ENCODE measurements at places on chromosomes 12 and 14.

GRCh38 chr12:8594072-8594471 is 18.6 kb downstream of the AICDA start:
- DNase-seq = no peak

GRCh38 chr14:105414456-105415371 is 4.9 kb upstream of the MTA1 start:
- no peak for DNase-seq

GRCh38 chr14:100562751-100563150 is 24.5 kb downstream of the BEGAIN start:
- no peak for DNase-seq

- DNase-seq = no peak
These were observed 113.0 kb upstream of the NTF3 start for GRCh38 chr12:5318874-5319273.

DNA sequence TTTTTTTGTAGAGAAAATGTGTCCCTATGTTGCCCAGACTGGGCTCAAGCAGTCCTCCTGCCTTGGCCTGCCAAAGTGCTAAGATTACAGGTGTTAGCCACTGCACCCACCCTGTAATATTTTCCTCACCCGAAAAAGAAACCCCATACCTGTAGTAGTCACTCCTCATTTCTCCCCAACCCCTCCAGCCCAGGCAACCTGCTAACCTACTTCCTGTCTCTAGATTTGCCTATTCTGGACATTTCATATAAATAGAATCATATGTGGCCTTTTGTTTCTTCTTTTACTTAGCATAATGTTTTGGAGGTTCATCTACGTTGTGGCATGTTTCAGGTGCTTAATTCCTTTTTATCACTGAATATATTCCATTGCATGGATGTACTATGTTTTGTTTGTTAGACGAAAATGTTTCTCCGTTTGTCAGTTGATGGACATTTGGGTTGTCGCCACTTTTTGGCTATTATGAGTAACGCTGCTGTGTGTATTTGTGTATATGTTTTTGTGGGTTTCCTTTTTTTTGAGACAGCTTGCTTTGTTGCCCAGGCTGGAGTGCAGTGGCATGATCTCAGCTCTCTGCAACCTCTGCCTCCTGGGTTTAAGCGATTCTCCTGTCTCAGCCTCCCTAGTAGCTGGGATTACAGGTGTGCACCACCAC is 6.2 kb downstream of the ANKRD13A start:
- no peak for DNase-seq

DNA sequence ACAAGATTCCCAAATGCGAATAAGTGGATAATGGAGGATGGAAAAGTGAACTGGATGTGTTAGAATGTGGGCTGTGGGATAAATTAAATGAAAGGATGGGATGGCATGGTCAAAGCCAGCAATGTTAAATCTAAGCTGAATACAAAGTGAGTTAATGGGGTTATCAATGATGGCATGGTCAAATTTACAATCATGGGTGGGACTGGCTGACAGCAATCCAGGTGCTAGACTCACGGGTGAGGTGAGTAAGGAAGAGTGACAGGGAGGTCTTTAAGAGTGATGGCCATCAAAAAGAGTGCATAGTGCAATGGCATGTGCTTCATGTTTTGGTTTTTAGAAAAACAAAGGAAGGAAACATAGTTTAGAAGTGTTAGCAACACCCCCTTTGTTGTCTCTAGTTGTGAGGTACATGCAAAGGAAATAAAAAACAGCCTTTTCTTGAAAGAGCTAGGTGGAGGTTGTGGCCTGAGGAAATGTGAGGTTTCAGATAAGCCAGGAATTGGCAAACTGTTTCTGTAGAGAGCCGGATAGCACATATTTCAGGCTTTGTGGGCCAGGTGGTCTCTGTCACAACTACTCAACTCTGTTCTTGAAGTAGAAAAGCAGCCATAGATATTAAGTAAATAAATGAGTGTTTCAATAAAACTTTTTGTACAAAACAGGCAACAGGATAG is 328.7 kb downstream of the RPL10L start:
- DNase-seq = no peak

DNA sequence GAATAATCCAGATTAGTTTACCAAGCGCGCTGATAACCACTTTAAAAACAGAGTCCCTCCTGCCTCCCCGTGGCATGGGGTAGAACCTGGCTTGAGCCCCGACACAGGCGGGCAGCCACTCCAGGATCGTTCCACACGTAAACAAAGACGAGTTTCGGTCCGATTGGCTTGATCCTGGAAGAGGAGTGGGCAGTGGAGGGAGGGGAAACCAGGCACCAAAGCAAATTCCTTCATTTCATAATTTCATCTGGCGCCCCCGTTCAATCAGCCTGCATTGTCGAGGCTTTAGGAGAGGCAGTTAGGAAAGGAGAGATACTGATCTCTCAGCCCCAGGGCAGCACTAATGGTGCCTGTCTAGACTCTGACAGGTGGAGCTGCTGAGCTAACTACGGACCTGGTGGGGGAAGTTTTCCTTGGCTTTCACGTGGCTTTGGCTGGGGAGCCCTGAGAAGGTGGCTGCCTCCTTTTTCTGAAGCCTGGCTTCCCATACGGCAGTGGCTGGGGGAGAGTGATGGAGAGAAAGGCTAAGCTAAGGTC is 751 bp upstream of the GPRC5A start:
- no peak for DNase-seq

GRCh38 chr14:64763801-64764621 is 59.8 kb downstream of the PLEKHG3 start:
- DNase-seq = no peak
